ENCODE measurements at places on chromosomes 6 and 20.

GRCh38 chr6:101230866-101231265 lies 162.6 kb upstream of the GRIK2 start:
- no peak for DNase-seq

DNA sequence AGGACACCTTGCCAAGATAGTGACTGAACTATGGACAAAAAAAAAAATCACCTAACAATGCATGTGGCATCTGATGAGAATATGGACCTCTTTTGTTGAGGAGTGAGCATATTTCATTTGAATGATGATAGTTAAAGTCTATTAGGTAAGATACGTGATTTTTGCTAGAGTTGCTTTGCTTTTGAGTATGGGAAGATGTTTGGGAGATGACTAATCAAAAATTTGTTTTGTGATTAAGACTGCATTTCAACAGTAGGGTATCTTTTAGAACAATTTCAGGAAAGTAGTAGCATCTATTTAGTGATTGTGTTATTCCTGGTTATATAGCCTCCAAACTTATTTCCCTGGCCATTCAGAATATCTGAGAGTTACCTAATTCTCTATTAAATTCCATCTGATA lies 878.6 kb upstream of the CITED2 start:
- DNase-seq = no peak

- no peak for DNase-seq
Measured at GRCh38 chr6:16048221-16048620, 80.7 kb upstream of the MYLIP start.

- DNase-seq = no peak
Measured at GRCh38 chr6:157887892-157888291, 64.8 kb downstream of the SNX9 start.

- DNase-seq = no peak
Measured at GRCh38 chr20:39289831-39290230, 327.7 kb downstream of the DHX35 start.

- DNase-seq = no peak
Measured at GRCh38 chr20:59786801-59787537, 146.5 kb downstream of the SYCP2 start.

DNA sequence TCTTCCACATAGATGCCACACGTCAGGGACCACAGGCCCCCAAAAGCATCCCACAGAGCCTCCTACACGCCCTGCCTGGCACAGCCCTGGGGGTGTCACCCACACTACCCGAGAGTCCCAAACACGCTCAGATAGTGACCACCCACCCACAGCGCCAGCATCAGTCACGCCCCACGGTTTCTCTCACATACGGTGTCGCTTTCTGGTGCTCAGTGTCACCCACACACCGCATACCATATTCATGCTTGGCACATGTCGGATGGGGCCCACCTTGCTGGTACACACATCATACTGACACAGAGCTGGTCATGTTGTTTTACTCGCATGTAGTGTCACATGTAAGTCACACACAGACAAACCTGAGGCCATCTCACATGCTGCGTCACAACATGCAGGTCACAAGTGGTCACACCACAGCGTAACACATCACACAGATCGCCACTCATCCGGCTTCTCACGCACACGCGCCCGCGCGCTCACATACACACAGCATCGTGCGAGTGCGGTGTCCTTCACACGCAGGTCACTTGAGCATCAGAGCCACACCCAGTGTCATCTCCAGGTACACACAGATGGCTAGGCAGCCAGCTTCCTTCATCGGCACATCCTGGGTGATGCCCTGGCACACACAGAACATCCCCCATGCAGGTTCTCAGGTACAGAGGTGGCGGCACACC lies 3.4 kb downstream of the TEAD3 start:
- DNase-seq = no peak

GRCh38 chr20:47762699-47763268 lies 22.5 kb downstream of the SULF2 start:
- no peak for DNase-seq

DNA sequence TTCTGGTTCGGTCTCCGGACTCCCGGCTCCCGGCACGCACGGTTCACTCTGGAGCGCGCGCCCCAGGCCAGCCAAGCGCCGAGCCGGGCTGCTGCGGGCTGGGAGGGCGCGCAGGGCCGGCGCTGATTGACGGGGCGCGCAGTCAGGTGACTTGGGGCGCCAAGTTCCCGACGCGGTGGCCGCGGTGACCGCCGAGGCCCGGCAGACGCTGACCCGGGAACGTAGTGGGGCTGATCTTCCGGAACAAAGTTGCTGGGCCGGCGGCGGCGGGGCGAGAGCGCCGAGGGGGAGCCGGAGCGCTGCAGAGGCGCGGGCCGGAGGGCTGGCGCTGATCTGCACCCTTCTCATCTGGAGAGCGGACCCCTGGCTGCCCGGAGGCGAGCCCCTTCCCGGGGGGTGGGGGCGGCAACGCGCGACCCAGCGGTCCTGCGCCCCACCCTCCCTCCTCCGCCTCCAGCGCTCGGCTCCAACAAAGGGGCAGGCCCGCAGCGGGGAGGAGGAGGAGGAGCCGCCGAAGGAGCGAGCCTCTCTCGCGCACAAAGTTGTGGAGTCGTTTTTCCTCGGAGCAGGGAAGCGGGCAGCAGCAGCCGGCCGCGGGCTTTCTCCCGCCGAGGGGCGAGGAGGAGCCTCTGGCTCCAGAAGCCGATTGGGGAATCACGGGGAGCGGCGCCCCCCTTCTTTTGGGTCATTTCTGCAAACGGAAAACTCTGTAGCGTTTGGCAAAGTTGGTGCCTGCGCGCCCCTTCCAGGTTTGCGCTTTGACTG lies at the start of gene UTRN:
Gene UTRN (plus strand): TSS at position 553 of the 765 bp plus-strand sequence. CDS start 6,494 bp downstream, outside the sequence.
- peak; percentile 20 for DNase-seq

DNA sequence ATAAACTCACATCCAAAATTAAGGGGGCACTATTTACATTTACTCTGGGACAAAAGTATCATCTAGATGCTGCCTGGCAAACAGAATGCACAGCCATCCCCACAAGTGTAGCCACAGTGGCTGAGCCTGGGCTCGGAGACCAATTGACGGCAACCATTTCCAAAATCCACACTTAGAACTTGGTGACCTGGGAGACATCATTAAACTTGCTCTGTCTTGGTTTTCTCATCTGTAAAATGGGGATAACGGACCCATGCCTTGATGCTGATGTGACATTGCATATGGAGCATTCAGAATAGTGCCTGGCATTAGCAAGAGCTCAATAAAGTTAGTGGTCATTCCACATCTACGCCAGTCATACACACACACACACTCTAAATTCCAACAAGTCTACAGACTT lies 140.0 kb upstream of the NUP153 start:
- DNase-seq = no peak

GRCh38 chr6:44967481-44967880 lies 360.6 kb upstream of the RUNX2 start:
- no peak for DNase-seq

DNA sequence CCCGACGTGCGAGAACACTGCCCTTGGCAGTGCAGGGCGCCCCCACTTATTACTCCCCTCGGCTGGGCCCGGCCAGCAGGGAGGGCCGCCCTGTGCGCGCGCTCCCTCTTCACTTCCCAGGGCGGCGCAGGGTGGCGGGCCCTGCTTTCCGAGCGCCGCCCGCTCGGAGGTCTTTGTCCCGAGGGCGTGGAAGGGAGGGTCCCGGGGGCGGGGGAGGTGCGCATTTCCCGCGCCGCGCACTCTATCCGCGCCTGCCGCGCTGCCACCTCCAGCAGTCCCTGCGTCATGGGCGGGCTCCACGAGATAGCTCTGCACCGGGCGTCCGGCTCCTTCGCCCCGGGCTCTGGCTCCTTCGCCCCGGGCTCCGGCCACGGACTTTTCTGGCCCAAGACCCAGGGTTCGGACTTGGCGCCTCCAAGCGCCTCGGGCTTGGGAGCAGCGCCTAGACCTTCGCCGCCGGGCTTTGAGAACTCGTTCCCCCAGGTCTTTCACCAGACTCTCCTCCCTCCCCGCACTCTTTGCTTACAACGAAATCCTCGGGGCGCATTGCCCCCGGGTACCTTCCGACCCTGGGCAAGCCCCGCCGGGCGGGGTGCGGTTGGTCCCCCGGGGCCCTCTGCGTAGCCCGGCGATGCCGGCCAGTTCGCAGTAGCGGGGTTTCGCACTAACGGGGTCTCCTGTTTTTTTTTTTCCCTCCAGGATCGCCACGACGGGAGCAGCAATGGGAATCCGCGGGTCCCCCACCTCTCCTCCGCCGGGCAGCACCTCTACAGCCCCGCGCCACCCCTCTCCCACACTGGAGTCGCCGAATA lies 1.6 kb downstream of the TFAP2C start:
- DNase-seq = no peak
